ENCODE measurements at places on chromosomes 4 and X.

DNA sequence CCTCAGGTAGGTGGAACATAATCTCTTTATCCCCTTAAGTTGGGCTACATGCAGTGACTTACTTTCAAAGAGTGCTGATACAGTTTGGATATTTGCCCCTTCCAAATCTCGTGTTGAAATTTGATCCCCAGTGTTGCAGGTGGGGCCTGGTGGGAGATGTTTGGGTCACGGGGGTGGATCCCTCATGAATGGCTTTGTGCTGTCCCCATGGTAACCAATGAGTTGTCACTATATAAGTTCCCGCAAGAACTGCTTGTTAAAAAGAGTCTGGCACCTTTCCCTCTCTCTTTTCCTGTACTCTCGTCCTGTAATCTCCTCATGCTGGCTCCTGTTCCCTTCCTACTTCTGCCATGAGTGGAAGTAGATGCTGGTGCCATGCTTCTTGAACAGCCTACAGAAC is 71.3 kb downstream of the GLRA3 start:
- DNase-seq = no peak

GRCh38 chr4:139242511-139243051 is 37.4 kb downstream of the MGARP start:
- no peak for DNase-seq

DNA sequence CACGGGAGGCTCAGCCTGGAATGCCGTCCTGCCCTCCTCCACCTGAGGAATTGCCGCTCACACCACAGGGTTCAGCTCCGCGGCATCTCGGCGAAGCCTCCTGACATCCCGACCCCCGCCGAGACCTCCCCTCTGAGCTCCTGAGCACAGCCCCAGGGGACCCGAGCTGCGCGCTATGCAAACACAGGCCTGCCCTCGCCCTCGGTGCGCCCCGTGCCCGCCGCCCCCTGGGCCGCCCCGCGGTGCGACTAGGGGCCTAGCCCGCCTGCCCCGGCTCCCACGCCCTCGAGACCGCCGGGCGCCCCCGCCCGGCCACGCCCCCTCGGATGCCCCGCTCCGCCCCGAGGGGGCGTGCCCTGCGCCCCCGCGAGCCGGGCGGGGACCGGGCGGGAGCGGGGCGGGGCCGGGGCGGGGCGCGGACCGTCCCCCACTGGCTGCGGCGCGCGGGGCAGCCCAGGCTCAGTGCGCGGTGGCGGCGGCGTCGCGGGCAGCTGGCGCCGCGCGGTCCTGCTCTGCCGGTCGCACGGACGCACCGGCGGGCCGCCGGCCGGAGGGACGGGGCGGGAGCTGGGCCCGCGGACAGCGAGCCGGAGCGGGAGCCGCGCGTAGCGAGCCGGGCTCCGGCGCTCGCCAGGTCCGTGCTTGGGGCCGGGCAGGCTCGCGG is at the start of gene FGFR3:
Gene FGFR3, plus strand, starts transcription at position 462 of the 664 bp plus-strand sequence. CDS start 642 bp downstream, outside the sequence.
- DNase-seq = no peak

GRCh38 chrX:16258882-16259281 is 91.6 kb downstream of the MAGEB17 start:
- no peak for DNase-seq

DNA sequence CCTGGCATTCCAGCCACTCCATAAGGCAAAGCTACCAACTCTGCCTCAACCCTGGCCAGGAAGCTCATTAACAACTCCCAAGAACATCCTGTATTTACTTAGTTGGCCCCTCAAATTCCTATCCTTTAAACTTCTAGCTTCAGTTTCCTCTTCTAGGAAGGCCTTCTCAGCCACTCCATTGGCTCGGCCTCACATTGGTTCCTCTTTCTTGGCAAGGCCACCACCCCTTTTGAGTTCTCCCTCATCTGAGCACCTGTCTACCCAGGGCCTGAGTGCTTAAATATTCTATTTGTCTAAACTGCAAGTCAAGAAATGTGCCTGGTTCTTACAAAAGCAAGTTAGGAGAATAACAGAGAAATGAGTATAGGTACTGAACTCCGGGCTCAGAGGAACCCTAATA is 10.0 kb downstream of the SMC1A start:
- no peak for DNase-seq

DNA sequence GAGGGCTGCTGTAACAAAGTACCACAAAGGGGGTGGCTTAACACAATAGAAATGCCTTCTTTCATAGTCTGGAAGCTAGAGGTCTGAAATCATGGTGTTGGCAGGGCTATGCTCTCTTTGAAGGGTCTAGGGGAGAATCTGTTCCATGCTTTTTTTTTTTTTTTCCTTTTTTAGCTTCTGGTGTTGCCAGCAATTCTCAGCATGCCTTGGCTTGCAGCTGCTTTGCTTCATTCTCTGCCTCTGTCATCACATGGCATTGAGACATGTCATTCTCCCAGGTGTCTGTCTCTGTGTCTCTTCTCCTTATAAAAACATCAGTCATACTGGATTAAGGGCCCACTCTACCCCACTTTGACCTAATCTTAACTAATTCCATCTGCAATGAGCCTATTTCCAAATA is 78.6 kb upstream of the BOD1L1 start:
- no peak for DNase-seq

DNA sequence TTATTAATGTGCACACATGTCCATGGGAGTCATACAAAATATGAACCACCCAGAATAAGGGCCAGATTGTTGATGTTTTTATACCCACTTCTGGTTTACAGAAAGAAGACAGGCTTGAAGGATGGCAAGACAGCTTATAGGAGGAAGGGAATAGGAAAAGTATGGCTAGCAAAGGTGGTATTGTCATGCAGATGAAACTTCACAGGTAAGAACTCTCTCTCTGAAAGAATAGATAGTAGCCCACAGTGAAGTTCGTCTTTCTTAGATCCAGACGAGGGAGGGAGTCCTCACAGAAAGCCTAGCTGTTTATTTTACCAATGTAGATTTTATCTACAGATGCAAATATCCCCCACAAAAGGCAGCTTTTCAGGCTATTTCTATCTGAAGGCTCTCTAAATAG is 43.7 kb upstream of the SPIN4 start:
- DNase-seq = no peak

- DNase-seq = no peak
Measured at GRCh38 chrX:118356154-118356701, 10.3 kb downstream of the WDR44 start.

- DNase-seq = no peak
Measured at GRCh38 chr4:103757631-103758030, 37.8 kb upstream of the TACR3 start.

DNA sequence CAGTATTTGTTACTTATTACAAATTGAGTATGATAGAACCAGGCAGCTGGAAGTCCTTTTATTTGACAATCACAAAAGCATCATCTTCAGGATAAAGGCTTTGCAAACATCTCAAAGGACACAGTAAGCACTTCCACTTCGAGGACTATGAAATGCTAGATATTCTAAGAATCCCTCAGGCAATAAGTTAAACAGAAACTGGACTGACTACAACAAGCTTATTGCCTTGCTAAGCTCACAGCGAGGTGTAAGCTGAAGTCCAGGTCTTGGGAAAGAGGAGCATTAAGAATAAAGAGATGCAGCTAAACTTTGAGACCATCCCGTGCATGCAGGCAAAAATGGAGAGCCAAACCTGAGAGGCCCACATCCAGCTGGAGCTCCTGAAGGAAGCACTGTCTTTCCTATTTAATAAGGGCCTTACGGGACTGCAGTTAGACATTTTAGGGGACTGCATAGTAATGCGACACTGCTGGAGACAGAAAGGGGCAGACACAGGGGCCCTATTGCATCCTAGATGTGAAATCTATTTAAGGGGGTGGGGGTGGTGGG is 38.7 kb downstream of the DCHS2 start:
- no peak for DNase-seq

GRCh38 chr4:183618681-183619080 is 40.3 kb downstream of the RWDD4 start:
- DNase-seq = no peak
